ENCODE measurements at places on chromosomes 6 and 20.

GRCh38 chr6:117404548-117404947, 21.2 kb downstream of the ROS1 start:
- DNase-seq = no peak

GRCh38 chr6:2980465-2980855, 9.1 kb upstream of the SERPINB6 start:
- no peak for DNase-seq

DNA sequence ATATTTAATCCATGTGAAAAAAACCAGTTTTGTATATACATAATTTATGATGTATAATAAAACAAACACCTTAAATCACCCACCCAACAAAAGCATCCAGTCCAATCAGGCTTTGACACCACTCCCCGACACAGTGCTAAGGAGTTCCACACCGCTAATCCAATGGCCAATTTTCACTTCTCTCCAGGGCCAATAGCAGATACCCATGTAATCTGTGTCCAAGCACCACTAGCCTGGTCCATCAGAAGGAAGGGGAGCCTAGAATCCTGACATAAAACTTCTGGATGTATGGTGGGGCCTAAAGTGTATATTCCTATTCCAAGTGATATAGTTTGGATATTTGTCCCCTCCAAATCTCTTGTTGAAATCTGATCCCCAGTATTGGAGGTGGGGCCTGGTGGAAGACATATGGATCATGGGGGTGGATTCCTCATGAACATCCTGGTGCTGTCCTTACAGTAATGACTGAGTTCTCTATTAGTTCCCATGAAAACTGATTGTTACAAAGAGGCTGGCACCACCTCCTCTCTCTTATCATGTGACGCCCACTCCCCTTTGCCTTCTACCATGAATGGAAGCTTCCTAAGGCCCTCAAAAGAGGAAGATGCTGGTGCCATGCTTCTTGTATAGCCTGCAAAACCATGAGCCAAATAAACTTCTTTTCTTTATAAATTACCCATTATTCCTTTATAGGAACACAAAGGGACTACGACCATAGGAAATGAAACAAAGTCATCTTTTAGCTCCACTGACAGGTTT, 20.8 kb downstream of the RALGAPA2 start:
- no peak for DNase-seq

GRCh38 chr6:168291450-168291849, 28.1 kb downstream of the DACT2 start:
- DNase-seq = no peak

- DNase-seq = no peak
Observed at GRCh38 chr6:113142671-113143174, 714.4 kb upstream of the MARCKS start.

- peak; percentile 58 for DNase-seq
Observed at GRCh38 chr6:43951063-43951755, 176.0 kb downstream of the MRPL14 start.

DNA sequence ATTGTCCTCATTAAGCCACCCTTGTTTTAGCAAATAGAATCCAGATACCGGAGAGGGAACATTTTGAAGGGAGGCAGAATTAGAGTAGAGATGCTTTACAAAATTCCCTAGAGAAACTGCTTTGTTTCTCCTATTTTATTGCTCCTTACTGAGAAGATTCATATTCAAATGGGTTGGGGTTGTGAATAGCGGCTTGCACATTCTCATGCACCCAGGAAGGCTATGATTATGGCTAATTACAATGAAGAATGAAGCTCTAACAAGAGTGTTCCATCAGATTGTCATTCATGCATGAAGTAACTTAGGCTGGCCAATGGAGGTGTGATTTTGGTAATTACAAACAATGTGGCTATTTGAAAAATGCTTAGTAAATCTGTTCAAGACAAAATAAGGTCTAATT, 129.6 kb downstream of the PACRG start:
- DNase-seq = no peak

GRCh38 chr6:15620611-15621010, 42.2 kb downstream of the DTNBP1 start:
- DNase-seq = no peak

- DNase-seq = no peak
Observed at GRCh38 chr6:97053643-97054411, 129.3 kb downstream of the KLHL32 start.

- no peak for DNase-seq
Observed at GRCh38 chr6:64580346-64580745, 944.7 kb downstream of the PHF3 start.

GRCh38 chr6:117303323-117303722, 38.0 kb downstream of the VGLL2 start:
- DNase-seq = no peak

GRCh38 chr20:49831770-49832631, 19.4 kb downstream of the SLC9A8 start:
- no peak for DNase-seq

DNA sequence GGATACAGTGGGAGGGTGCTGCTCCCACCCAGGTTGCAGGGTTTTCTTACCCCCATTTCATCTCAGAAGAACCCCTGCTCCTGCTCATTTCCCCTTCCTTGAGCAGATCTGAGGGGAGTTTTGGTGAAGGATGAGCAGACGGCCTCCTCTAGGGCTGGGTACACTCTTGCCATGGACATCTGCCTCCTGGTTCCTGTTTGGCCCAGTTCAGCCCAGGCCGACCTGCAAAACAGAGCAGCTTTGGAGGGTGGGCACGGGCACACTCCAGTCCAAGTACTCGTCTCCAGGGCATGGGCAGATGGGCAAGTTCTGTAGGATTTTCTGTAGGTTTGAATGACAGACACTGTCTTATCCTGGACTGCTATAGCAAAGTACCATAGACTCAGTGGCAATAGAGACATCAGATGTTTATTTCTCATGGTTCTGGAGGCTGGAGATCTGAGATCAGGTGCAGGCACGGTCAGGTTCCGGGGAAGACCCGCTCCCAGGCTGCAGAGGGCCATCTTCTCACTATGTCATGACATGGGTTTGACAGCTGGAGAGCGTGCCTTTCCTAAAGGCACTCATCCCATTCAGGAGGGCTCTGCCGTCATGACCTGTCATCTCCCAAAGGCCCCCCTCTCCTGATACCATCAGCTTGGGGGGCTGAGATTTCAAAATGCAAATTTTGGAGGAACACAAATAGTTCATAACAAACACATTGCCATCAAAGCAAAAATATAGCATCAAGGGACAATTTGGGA, 6.2 kb downstream of the NPBWR2 start:
- DNase-seq = peak; percentile 1

Data from left cardiac atrium (tissue), 4 donors.